Stimulated activated CD4-positive, alpha-beta T cell treated with anti-CD3 and anti-CD28 coated beads, TNF-alpha, amount 100 ng/mL, for 4 hours (primary cell): ENCODE measurements at places on chromosomes 5 and 9.

GRCh38 chr5:39494534-39494933 lies 69.8 kb upstream of the DAB2 start:
- no peak for DNase-seq

GRCh38 chr9:129275626-129276247 lies 97.7 kb upstream of the IER5L start:
- DNase-seq, result no peak

- no peak for DNase-seq
These were observed 82.3 kb downstream of the MACIR start for GRCh38 chr5:103340717-103341388.

DNA sequence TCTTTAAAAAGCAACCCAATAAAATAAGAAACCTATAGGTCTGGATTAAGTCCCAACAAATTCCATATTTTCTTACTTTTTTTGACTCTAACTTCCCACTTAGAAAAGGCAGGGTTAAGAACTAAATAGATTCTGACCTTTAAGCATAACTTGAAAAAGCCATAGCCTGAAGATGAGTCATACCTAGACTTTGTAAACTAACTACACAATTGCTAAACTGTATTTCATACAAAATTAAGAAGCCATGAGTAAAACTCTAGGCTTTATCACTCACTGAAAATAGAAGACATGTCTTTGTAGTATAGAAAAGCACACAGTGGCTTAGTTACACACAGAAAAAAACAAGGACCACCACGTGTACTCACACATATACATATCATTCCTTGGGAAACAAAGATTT lies 51.5 kb downstream of the MLLT3 start:
- DNase-seq, result no peak

DNA sequence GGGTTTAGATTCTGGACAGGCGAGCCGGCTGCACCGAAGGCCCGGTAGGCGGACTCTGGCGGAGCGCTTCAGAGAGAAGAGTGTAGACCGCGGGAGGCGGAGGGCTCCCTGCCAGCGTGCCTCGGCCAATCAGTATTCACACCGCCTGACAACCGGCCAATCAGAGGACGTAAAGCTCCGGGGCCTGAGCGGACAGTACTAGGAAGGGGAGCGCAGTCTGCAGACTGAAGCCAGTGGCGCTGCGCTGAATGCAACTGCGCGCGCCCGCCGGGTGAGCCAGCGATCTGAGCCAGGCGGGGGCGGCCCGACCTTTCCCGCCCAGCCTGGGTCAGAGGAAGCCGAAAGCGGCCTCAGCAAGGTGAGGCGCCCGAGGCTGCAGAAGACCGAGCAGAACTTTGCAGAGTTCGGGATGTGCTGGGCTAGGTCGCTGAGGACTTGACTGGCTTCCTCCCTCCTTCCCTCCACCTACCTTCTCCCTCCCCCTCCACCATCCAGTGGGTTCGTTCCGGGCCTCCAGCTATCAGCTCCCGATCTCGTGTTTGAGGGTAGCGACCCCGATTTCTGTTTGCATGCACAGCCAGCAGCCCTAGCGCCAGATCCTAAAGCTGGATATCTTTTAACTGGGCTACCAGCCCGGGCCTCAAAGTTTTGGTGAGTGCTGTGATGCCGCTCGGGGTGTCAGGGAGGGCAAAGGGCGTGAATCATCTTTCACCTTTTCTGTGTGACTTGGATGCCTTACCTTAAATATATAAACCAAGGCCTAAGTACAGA lies at the start of gene DMRT2:
Gene DMRT2, plus strand, starts transcription at position 233 of the 771 bp plus-strand sequence. CDS start 1,257 bp downstream, outside the sequence.
- no peak for DNase-seq

DNA sequence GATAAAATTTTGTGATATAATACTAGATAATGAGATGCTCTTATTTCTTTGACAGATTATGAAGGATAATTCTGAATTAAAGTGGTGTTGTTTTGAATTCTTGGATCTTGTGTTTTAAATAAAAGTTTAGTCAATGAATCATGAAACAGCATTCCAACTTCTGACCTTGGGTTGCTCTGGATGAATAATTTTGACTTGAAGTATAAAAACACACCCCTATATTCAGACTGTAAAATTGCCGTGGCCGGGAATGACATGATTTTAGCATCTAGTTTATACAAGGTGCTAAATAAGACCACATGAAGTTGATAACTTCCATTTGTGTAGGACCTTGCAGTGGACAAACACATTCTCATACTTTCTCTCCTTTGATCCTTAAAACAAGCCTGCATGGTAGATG lies 67.2 kb upstream of the DAP start:
- DNase-seq, result no peak

DNA sequence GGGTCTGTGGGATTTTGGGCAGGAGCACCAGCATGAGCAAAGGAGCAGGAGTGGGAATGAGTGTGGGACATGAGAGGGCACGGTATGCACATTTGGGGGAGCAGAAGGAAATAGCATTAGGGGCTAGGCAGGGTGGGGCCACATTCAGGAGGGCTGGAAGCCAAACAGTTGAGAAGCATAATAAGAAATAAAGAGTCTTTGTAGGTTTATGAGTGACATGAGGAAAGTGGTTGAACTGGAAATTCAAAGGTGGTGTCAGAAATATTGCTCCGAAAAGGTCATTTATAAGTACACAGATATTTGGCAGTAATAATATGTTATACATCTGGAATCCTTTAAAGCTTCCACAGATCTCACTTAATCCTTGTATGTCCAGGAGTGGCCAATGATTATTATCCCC lies 26.4 kb downstream of the ARHGEF28 start:
- no peak for DNase-seq

DNA sequence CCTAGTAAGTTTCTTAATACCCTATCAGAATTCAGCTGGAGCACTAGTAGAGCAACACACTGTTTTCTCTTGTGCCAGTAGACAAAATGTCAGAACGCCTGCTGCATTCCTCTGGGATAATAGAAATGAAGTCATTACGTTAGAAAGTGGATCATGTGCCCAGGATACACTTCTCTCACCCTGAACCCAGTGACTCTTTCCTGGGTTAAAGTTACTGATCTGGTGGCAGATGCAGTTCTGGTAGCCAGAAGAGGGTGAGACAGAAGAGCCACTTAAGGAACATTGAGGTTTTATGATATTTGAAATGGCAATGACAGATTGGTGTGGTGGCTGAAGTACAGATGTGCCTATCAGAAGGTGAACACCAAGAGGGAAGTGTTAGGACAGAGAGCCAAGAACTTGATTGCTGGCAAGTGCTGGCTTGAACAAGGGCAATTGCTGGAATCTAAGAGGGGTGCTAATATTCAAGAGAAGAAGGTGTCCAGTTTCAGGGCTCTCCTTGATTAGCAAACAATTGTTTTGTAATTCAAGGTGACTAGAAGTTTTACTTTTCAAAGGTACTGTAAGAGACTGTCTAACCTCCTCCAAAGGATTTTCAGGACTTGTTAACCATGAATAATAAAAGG lies 93.7 kb upstream of the ERBIN start:
- DNase-seq, result no peak

DNA sequence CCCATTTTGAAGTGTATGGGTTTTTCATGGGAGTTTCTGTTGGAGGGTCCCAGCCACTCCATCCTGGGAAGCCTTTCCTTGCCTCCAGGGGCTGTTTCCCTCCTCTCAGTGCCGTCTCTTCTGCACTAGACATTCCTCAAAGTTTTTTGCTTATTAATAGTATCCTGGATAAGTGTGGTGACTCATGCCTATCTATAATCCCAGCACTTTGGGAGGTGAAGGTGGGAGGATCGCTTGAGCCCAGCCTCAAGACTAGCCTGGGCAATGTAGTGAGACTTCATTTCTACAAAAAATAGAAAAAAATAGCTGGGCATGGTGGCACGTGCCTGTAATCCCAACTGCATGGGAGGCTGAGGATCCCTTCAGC lies 43.1 kb downstream of the RALGPS1 start:
- DNase-seq, result no peak

GRCh38 chr5:38556088-38556598 lies 303 bp downstream of the LIFR start:
- peak; percentile 9 for DNase-seq

- DNase-seq, result no peak
These were observed 73.0 kb downstream of the PTPDC1 start for GRCh38 chr9:94157050-94157801.

GRCh38 chr9:78821126-78821822 lies 524.3 kb downstream of the PSAT1 start:
- DNase-seq, result no peak

DNA sequence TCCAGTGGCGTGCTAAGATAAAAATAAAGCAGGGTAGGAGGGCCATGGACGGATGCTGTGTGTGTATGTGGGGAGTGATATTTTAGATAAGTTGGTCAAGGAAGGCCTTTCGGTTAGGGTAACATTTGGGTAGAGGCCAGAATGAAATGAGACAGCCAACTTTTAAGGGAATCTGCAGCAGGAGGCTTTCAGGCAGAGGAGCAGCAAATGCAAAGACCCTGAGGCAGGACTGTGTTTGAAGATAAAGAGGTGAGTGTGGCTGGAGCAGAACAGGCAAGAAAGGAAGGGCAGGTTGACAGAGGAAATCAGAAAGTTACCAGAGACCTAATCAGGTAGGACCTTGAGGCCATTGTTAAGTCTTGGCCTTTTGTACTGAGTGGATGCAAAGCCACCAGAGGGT lies 106.2 kb downstream of the MAST4 start:
- DNase-seq, result no peak

- no peak for DNase-seq
These were observed 17.6 kb upstream of the HEXB start for GRCh38 chr5:74667396-74667795.

DNA sequence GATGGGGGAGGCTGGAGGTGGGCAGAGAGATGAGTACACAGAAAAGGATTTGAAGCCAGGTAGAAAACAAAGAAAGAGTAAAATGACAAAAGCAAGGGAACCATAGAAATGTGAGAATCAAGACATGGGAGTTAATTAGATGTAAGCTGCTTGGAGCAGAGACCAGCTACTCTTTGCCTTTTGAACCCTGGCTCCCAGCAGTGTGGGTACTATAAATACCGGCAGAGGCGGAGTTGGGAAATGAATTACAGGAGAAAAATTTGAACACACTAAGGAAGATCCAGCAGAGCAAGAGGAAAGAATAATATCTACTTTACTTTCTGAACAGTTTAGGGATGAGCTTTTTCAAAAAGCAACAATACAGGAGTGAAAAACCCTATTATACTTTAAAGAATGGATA lies 36.5 kb downstream of the KIF24 start:
- DNase-seq, result no peak

DNA sequence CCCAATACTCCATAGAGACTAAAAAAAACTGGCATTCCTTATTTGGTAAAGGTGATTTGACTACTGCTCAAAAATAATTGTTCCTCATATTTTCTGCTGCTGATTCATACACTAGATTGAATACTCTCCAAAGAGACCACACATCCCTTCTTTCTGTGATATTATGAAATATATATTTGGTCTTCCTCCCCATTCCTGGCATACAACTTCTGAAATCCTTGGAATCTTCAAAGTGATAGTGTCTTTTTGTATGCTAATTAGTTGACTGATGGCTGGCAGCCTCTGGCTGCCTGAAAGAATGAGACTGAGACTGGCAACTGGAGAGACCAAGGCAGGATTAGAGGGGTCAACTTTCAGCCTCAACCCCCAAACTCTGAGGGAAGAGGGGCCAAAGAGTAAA lies 348.0 kb upstream of the RFX3 start:
- no peak for DNase-seq

DNA sequence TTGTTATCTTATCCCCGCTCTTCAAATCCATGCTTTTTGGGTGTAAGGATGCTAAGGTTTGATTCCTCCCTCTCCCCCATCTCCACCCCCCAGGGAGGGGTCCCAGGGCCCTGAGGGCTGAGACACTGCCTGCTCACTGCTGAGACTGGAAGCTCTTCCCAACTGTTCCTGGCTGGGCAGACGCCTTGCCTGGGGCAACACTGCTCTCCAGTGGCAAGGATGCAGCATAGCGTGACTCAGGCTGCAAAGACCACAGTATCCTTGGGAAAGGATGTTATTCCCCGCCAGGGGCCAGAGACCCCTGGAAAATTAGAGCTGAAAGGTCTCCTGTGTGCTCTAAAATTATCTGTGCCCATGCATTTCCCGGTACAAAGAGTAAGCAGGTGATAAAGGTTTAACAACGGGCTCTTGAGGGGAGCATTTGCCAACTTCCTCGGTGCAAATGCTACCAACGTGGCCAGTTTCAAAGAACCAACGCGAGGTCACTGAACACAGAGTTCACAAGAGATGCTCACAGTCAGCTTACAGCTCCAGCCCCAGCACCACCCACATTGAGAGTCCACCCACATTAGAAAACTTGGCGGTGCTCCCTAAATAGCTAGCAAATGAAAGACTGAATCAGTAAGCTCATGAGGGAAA lies 271.9 kb downstream of the NSG2 start:
- no peak for DNase-seq

DNA sequence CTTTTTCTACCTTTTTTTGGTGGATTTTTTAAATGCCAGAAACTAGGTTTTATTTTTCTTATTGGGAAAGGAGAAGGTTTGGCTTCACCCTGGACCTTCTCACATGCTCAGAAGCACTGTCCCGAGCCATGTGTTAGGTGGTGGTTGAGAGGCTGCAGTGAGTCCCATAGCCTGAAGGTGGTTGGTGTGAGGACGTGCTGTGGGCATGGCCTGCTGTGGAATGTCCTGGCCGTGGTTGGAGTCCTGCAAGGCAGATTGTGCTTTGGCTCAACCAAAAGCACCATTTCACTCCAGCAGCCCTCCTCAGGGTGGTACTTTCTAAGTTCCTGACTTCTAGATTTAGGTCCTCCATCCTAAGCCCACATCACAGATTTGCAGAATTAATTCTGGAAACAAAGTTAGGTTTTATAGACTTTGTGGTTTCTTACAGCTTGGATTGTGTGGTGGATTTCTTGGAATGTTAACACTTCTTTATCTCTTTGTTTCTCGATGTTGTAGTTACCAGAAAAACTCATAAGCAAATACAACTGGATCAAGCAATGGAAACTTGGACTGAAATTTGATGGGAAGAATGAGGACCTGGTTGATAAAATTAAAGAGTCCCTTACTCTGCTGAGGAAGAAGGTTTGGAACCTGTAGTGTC lies 22.6 kb downstream of the OTULIN start:
- no peak for DNase-seq

DNA sequence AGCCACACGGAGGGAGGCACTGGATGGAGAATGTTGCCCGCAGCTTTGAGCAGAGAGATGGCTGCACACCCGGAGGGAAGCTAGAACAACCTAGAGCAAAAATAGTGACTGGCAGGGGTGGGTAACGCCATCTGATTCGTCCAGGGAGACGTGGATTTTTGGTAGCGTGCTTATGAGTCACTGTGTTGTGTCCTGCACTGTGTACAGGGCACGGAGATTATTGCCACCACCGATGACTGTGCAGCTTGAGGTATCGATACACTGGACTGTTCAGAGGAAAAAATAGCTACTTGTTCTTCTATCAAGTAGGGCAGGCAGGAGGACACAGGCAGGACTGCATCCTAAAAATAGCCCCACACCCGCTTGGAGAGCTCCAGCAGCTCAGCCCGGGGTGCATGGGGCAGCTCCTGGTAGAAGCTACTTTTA lies 6.0 kb downstream of the UBE2QL1 start:
- DNase-seq, result no peak

- DNase-seq, result no peak
These were observed 91.8 kb downstream of the GLIS3 start for GRCh38 chr9:4207881-4208615.

DNA sequence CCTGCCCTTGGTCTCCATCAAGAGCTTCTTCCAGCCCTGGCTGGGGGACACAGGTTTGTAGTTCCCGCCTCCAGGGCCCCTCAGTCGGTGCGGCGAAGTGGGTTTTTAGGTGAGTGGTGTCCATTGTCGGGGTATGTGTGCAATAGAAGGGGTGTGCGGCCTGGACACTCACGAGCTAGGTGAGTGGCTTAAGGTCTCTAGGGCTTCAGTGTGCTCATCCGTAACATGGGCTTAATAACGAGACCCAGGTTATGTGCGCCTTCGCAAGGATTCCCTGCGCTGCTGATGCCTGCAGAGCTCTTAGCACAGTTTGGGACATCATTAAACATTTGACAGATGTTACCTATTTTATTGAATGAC lies 656 bp downstream of the CEP78 start:
- no peak for DNase-seq

- DNase-seq, result no peak
These were observed 164.4 kb downstream of the DNAH5 start for GRCh38 chr5:13780081-13780480.
